ENCODE measurements at places on chromosomes 11 and 22.

DNA sequence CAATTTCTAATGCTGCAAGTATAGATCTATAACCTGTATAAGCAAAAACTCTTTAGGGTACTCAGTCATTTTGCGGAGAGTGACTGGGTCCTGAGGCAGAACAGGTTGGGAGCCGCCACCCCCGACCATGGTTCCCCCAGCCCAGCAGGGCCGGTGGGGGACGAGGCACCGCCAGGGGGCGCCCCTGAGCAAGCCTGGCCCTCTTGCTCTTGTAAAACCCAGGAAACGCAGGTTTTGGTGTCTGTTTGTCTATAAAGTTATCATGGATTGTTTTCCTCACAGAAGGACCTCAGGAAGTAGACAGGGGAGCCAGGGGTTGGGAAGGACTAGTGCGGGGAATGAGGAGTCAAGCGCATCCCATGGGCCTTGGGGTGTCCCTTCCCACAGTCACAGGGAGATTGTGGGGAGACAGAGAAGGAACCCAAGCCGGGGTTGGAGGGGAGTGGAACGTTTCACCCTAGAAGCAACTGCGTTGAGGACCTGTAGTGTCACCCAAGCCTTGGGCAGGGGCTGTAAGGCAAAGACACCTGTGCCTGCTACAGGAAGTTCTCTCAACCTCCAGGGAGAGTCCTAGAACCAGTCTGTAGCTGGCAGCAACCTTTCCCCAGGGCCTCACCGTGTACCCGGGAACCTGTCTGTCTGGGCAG lies 26.4 kb downstream of the KCTD17 start:
- DNase-seq, result peak; percentile 73

DNA sequence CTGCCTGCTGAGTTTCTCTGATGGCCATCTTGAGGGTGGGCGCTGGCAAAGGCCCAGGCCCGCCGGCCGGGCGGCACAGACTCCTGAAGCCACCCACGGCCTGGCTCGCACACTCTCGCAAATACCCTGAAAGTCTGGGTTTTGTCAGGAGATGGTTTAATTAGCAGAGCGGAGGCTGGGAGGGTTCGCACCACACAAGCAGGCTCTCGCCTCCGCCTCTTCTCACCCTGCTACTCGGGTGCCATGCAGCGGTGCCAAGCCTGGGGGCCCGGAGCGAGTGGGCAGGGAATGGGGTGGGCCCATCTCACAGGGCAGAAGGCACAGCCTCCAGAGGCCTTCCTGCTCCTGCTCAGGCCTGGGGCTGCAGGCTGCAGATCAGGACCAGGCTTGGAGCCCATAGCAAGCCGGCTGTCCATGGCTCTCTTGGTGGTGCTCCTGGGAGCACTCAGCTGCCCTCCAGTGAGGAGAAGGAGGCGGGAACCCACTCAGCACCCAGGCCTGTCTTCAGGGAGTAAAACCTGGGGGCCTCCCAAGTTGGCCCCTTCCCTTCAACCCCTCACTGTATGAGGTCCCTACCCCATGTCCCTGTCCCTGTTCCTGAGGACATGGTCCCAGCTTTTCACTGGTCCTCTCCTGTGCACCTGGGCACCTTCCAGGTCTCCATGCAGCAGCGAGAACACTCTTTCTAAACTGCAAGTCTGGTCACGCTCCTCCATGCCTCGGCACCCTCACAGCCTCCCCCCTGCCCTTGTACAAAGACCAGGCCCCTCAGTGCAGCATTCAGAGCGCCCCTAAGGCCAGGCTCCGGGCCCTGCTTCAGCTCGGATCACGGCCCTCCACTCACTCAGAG lies 62.0 kb downstream of the FLRT1 start:
- no peak for DNase-seq

DNA sequence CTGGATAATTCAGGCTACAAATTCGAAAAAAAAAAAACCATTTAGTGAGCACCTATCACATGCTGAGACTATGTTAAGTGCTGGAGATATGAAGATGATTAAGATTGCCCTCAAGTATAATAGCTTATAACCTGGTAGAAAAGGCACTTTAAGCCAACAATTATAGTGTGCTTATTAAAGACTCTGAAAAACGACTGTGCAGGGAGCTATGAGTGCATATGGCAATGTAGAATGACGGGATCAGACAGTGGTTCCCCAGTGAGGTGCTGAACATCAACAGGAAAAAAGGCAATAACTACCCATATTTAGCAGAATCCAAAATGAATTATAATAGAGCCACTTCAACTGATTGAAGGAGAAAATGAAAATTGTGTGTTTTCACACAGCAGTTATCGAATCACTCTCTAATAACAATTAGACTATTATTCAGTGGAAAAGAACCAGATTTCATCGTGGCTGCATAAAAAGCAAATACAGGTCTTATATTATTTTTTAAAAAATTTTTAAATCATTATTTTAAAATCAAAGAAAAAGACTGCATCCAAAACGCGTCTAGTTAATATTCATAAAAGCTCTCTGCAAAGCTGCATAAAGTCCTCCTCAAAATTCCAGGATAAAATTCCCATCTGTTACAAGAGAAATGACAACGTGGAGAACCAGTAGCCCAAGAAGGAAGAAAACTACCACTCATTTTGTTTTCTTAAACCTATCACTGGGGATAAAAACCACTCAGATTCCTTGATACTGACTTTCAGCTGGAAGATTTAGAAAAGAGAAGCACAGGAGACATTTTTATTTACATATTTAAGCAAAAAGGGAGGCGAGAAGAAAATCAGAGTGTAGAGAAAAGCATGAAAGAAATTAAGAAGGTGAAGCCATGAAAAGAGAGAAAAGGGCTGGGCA lies 1.1 kb downstream of the MTMR2 start:
- DNase-seq, result no peak

DNA sequence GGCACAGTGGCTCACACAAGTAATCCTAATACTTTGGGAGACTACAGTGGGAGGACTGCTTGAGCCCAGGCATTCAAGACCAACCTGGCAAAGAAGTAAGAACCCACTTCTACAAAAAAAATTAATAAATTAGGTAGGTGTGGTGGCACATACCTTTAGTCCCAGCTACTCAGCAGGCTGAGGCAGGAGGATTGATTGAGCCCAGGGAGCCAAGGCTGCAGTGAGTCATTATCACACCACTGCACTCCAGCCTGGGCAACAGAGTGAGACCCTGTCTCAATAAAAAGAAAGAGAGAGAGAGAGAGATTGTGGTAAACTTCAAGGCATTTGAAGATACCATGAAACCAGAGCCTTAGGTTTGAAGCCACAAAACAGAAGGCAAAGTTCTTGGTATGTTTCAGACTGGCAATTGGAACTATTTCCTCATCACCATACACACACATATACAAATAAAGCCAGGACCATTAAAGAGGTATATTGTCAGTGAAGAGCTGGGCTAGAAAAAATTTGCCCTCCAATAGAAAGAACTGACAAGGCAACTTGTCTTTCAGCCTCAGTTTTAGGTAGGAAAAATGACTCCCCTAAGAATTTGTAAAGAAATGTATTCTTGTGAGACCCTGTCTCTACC lies 24.6 kb upstream of the B3GNT6 start:
- DNase-seq, result no peak

GRCh38 chr11:57515332-57516060 lies at the start of gene SLC43A1:
Gene SLC43A1 (minus strand): TSS chr11:57515702. CDS start chr11:57514111, 1,591 bp downstream.
- DNase-seq, result peak; percentile 72

- DNase-seq, result no peak
These were observed 4.4 kb downstream of the EFEMP2 start for GRCh38 chr11:65868076-65868667.

GRCh38 chr22:22403306-22403705 lies 105.2 kb downstream of the ZNF280B start:
- DNase-seq, result no peak

DNA sequence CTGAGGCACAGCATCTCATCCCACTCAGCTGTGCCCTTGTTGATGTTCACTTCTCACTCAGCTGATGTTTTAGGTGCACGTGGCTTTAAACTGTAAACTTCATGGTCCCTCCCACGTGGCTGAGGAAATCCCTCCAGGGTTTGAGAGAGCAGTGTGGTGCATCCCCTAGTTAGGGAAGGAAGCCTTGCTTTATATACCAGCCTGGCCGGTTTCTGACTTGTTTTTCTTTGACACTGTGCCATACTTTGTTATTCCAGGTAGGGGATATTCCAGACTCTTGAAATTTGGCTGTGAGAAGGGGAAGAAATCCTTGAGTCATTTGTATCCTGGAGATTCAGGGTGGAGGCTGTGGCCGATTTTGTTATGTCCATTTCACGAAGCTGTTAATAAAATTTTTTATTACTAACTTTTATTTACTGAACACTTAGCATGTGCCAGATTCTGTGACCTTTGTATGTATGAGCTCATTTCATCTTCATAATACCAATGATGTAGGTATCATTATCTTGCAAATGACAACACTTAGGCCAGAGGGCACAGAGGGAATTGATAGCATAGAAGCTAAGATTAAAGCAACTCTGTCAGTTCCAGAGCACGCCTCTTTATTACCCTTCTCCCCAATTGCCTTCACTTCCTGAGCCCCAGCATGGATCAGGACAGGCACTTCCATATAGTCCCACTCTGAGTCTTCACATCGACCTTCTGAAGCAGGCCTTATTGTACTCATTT lies 116.6 kb downstream of the NAV2 start:
- peak; percentile 50 for DNase-seq

DNA sequence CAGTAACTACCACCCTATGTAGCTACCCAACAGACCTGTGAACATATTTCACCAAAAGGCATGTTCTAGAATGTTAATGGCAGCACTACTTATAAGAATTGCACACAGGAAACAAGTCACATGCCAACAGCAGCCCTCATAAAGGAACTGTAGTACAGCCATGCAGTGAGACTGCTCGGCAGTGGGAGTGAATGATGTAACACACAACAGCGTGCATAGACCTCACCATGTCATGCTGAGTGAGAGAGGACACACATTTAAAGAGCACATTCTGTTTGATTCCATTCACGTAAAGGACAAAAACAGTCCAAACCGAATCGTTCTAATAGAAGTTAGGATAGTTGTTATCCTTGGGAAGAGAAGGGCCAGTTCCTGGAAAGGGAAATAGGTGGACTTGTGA lies 27.2 kb upstream of the KIRREL3 start:
- DNase-seq, result no peak

DNA sequence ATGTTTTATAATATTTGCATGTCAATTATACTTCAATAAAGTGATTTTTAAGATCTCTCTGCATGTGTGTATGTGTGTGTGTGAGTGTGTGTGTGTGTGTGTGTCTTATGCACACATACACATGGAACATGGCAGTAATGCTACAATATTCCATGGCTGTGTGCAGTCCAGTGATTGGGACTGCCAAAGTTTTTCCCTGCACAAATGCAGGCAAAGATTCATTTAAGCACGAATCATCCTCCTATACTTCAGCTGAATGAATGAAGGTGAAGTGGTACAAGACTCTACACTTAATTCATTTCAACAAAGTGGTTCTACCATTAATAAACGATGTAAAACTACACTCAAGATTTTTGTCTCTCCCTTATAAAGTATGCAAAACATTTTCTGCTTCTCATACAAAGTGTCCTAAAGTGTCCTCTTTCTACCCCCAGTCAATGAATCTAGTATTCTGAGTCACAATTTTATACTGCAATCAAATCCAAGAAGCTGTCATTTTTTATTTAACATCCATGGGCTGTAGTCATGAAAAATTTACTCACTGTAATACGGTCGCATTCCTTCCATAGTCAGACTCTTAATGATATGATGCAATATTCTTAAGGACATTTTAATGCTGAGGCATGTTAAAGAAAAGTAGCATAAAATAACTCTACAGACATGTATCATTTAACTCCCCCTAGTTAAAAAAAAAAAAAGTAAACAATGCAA lies 132.4 kb downstream of the TTC28 start:
- no peak for DNase-seq

DNA sequence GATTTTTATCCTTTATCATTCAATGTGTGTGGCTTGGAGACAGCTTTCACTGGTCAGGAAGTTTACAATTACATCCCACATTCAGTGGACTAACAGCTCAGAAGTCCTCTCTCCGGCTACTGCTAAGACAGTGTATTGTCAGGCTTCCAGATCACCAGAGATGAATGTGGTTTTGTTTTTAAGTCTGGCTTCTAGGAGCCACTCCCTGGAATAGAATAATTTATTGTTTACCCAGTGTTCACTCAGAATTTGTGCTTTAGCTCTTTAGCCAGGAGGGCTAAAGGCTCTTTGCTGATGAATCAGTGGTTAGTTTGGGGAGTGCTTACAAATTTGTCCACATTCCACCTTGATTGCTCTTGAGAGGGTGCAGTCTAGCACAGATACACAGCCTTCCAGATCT lies 26.5 kb downstream of the TRIM77 start:
- no peak for DNase-seq

GRCh38 chr22:43882122-43882767 lies 9.6 kb downstream of the PNPLA5 start:
- DNase-seq, result no peak

- no peak for DNase-seq
These were observed 1029.9 kb downstream of the BRD1 start for GRCh38 chr22:48797731-48798130.

GRCh38 chr11:16040151-16040550 lies 316.2 kb downstream of the SOX6 start:
- no peak for DNase-seq

- no peak for DNase-seq
These were observed 4.6 kb downstream of the SOX10 start for GRCh38 chr22:37979782-37980181.

DNA sequence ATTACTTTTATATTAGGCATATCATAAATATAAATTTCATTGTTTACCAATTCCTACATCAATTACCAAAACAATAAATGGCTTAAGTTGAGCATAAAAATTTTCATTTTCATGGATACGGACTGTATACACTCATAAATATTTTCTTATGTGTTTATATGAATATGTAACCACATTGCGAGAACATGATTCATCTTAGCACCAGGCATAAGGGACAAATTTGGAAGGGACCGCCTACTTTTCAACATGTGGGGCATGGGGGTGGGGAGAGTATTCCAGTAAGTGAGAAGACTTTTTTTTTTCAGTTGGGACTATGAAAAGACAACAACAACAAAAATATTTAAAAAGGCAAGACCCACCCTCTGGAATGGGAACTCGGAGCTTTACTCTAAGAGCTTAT lies 296.1 kb downstream of the RAB38 start:
- no peak for DNase-seq

GRCh38 chr11:87116185-87116584 lies 78.5 kb downstream of the TMEM135 start:
- no peak for DNase-seq

DNA sequence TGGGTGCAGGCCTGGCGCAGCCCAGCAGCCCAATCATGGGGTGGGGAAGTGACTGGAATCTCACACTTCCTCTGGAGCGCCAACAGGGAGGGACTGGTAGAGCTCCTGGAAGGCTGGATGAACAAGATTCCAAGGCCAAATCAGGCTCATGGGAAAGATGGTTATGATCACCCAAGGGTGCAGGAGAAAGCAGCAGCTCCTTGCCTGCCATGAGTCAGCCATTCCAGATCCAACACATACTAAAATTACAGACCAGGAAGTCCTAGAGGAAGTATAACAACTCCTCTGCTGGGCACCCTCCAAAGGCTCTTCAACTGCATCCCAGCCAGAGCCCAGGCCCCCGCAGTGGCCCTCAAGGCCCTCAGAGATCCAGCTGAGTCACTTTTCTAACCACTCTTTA lies 427.3 kb downstream of the TENM4 start:
- no peak for DNase-seq

Data from colonic mucosa (tissue), 4 donors.